Gastrocnemius medialis (tissue), 4 donors: ENCODE measurements at places on chromosomes 3 and 15. TPM values are rescaled to one million over a fixed set of nuclear protein-coding genes. Genes with fewer than 3 reads are reported as not detected.
A peak's percentile ranks its signal among the peaks of the same experiment; 100 is the strongest.

DNA sequence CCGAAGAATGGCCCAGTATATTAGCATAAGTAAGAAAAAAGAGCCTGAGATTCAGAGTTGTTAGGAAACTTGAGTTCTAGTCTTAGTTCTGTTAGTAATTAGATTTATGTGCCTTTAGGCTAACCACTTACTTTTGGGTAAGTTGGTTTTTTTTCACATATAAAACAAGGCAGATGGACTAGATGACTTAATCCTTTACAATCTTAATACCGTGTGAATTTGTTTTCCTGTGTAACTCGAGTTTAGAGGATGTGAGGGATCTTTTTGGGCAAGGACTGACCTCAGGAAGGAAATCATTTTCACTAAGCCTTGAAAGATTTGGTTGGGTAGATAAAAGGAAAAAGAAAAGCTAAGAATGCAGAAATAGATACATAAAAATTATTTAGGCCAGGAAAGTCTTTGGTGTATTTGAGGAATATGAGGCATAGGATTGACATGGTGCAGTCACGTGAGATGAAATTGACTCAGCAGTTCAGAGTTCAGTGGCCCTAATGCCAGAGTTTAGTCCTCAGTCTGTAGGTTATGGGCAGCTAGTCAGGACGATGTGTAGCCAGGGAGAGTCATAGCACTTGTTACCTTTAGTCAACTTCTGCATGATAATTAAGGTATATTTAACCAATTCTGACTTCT lies 34.6 kb downstream of the PAK2 start:
- peak; percentile 24 for DNase-seq

GRCh38 chr15:42152196-42152920 lies 4.1 kb downstream of the PLA2G4F start:
- peak; percentile 83 for DNase-seq

FAM81A gene
- not detected for total RNA-seq

DNA sequence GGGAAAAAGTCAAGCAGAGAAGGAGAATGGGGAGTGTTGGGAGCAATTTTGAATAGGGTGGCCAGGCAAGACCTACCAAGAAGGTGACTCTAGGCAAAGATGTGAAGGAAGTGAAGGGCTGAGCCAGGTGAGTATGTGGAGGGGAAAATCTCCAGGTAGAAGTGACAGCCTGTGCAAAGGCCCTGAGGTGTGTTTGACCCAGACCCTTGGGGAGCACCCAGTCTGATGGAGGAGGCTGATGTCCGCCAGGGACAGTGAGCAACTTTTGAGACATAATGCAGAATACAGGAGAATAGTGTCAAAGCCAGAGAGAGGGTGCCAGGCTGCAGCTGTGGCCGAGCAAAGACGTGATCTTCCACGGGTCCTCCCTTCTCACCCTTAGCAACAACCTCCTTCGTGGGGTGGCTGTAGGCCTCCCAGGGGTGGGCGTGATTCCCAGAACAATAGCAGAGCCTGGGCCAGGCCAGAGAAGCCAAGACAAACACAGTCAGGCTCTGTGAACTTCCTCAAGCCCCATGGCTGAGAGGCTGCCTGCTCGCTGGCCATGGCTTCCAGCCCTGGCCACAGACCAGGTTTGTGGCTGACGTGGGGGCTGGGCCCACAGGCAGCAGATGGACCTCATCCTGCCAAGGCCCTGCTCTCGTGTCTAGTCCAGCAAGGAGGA lies 58.1 kb downstream of the SLC6A6 start:
- DNase-seq, result peak; percentile 52

DNA sequence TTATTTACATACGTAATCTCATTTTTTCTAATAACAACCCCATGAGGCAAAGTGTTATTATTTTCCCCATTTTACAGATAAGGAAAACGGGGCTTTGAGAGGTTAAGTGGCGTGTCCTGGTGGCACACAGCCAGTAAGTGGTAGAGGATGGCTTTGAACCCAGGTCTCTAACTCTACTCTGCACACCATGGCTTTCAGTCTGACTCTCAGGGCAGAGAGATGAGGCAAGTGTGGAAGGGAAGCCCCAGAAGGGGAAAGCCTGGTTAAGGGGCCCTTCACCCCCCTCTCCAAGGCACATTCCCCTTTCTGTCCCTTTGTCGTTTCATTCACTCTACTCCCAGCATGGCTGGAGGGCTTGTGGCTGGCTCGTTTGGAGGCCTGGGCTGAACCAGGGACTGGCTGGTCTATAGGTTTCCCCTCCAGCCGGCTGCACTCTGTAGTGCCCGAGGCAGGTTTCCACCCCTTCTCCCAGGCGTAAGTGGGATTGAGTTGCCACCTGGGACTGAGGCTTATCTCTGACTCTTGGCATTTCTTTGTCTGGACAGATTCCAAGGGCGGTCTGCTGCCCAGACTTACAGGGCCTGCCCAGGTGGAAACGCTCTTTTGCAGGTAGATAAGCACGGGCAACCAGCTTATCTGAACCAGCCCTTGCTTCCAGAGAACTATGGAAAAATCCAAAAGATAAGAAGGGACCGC lies 12.1 kb downstream of the SEMA4B start:
- no peak for DNase-seq

DNA sequence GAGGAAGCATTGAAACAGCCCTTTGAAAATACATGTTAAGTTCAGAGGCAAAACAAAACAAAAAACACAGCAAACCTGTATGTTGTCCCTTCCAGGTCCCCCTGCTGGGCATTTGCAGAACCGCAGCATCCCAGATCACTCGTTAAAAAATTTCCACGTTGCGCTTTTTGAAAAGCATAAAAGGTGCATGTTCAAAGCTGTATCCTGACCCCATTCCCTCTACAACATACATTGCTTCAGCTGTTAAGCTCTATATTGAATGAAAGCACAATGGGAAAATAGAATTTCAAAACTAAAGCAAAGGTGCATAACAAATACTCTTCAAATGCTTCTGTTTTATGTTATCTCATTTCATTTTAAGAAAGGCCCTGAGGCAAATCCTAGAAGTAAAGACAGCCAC lies 328.3 kb downstream of the THSD4 start:
- DNase-seq, result peak; percentile 21

HAPLN3 gene
- 1.7 TPM for total RNA-seq

TMC3 gene
- not detected for total RNA-seq

GRCh38 chr3:114884213-114884923 lies 262.7 kb downstream of the ZBTB20 start:
- DNase-seq, result no peak

- DNase-seq, result no peak
Measured at GRCh38 chr3:41200669-41201021, 1.3 kb downstream of the CTNNB1 start.

DNA sequence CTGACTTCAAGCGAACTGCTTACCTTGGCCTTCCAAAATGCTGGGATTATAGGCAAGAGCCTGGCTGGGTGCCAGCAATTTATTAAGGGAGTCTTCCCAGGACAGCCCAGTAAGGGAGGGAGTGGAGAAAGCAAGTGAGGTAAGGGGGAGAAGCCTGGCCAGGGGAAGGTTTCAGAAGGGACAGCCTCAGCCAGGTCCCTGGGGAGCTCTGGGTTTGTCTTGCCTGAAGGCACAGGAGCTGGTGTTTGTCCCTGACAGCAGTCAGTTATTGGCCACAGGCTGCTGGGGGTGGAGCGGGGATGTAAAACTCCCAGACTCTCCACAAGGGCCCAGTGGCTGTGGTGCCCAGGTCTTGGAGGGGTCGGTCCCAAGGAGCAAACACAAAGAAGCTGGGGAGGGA lies 33.0 kb upstream of the CDCP1 start:
- no peak for DNase-seq

- no peak for DNase-seq
Measured at GRCh38 chr3:98583766-98584165, 9.6 kb downstream of the CPOX start.

DBR1 gene
- 6.5 TPM for total RNA-seq

TMEM212 gene
- not detected for total RNA-seq

DNA sequence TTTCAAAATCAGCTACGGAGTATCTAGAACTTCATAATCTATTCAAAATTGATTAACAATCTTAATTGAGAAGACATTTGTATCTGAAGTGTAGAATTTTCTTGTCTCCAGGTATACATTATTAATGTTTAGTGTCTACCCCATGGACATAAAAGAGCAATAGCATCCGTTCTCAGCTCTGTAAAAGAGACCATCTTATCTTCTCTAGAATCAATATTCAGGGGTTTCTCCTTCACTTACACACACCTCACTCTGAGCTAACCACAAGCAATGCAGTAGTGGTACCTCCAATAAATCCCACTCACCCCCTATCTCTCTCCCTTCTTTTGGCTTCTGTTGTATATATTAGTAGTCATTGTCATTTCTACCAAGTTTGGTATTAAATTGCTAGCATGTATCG lies 16.2 kb downstream of the MBNL1 start:
- DNase-seq, result no peak

SLC22A13 gene
- total RNA-seq, result 0.51 TPM

GRCh38 chr3:175258763-175259162 lies 399.6 kb downstream of the NAALADL2 start:
- DNase-seq, result no peak

DNA sequence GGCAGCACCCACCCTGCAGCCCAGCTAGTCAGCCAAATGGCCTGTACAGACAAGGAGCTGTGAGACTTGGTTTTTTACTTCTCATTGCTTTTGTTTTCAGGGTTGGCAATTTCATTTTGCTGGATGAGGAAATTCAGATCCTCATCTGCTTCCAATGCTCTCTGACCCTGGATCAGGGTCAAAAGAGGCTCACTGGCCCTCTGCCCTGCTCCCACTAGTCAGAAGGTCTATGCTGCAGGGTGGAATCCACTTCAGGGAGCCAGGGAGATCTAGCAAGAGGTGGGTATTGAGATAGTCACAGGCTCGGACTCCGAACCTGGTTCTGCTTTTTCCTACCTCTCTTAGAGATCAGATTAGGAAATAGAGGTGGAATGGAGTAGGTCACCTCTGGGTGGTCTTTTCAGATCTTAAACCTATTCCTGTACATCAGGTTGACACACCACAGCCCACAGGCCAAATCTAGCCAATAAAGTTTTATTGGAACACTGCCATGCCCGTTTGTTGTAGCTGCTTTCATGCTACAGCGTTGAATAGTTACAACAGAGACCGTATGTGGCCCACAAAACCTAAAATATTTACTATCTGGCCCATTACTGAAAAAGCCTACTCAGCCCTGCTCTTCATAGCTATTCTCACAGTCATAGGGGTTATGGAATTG lies 26.4 kb upstream of the GLCE start:
- DNase-seq, result no peak

- DNase-seq, result no peak
Measured at GRCh38 chr3:117903226-117903625, 1131.4 kb downstream of the IGSF11 start.

DNA sequence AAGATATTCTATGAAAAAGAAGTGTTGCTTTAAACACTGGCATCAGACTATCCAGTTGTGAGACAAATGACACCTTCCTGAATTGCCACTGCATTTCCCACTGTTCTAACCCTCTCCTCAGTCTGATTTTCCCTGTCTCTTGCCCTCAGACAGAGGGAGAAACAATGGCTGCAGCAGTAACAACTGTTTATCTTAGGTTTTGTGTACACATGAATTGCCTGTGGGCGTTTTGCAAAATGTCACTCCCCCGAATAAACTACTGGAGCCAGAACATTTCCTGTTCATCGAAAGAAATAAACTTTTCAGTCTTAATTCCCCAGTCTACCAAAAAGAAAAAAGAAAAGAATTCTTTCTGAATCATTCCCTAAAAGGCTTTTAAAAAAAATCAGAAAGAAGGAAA lies 155.1 kb downstream of the MAGI1 start:
- no peak for DNase-seq

HRH1 gene
- total RNA-seq, result 0.75 TPM

C3orf20 gene
- total RNA-seq, result 0.11 TPM

- no peak for DNase-seq
Measured at GRCh38 chr3:137078040-137078439, 120.3 kb downstream of the IL20RB start.

- peak; percentile 23 for DNase-seq
Measured at GRCh38 chr3:61650276-61650675, 88.9 kb downstream of the PTPRG start.

SNURF gene
- 3.8 TPM for total RNA-seq

ITIH4 gene
- 11.1 TPM for total RNA-seq

DNA sequence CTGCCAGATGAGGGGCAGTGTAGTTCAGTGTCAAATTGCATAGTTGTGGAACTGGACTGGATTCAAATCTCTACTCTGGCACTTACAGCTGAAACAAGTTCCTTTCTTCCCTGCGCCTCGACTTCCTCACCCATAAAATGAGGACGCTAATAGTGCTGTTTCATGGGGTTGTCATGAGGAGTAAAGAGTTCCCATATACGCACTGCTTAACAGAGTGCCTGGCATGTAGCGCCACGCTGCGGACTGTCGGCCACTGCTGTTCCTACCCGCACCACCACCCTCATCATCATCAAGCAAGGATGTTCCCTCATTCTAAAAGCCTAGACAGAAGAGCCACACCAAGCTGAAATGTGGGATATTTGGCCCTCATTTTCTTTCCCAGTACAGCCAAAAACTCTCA lies 91.9 kb downstream of the CHDH start:
- no peak for DNase-seq

GRCh38 chr3:61665987-61666386 lies 104.6 kb downstream of the PTPRG start:
- no peak for DNase-seq

TGM4 gene
- total RNA-seq, result not detected

PLSCR2 gene
- not detected for total RNA-seq

GRCh38 chr15:47511261-47511660 lies 206.0 kb upstream of the SEMA6D start:
- no peak for DNase-seq

HHATL gene
- 309 TPM for total RNA-seq

THRB gene
- total RNA-seq, result 60.0 TPM

- DNase-seq, result no peak
Measured at GRCh38 chr15:23897531-23897930, 210.4 kb upstream of the NDN start.

CMTM7 gene
- 2.1 TPM for total RNA-seq

GRCh38 chr15:42744195-42744594 lies 7.3 kb upstream of the CDAN1 start:
- DNase-seq, result no peak

CLRN1 gene
- not detected for total RNA-seq

- no peak for DNase-seq
Measured at GRCh38 chr3:100753846-100754245, 44.6 kb downstream of the TFG start.

DNA sequence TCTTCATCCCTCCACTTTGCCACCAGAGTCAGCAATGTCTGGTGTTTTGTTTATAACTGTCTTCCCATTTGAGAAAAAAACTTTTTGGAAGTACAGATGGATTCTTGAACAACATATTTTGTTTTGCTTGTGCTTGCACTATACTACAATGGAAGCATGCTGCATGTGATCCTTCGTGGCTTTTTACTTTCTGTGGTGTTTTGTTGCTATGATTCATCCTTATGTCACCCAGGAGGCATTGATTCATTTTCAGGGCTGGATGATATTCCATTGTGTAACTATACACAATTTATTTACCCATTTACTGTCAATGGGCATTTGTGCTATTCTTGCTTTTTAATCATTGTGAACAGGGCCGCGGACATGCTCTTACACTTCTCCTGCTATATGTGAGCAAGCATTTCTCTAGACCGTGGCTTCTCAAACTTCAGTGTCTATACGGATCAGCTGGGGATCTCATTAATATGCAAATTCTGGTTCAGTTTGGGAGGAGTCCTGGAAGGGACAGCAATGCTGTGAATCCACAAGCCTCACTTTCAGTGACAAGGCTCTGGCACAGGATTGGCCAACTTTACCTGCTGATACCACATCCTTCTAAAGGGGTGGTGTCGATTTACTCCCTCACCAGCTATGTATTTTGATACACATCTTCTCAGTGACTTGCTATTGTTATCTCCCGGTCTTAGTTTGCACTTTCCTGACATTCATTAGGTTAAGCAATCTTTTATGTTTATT lies 65.9 kb downstream of the POLR2M start:
- DNase-seq, result no peak

HMCES gene
- total RNA-seq, result 33.9 TPM

GRCh38 chr15:94246016-94246415 lies 14.7 kb downstream of the MCTP2 start:
- DNase-seq, result no peak

GXYLT2 gene
- 0.94 TPM for total RNA-seq

SLC24A5 gene
- total RNA-seq, result not detected
